ENCODE measurements at places on chromosomes 4 and X.

DNA sequence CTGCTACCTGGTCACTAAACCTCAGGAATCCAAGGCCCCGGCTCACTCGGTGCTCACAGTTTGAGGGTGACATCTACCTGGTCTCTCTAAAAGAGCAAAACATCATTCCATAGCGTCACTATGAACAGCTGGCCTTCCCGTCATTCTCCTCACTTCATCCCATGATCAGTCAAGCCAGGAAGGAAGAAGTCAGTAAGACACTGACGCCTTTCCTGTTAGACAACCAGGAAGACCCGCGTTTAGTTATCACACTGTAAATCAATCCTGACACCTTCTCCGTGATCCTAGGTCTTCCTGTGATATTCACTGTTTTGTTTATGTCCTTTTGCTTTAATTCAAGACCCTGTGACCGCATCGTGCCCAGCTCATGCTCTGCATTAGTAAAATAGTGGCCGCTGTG lies 31.6 kb upstream of the CDKN2AIP start:
- DNase-seq: no peak

GRCh38 chr4:26525136-26525770 lies 35.0 kb upstream of the CCKAR start:
- no peak for DNase-seq

DNA sequence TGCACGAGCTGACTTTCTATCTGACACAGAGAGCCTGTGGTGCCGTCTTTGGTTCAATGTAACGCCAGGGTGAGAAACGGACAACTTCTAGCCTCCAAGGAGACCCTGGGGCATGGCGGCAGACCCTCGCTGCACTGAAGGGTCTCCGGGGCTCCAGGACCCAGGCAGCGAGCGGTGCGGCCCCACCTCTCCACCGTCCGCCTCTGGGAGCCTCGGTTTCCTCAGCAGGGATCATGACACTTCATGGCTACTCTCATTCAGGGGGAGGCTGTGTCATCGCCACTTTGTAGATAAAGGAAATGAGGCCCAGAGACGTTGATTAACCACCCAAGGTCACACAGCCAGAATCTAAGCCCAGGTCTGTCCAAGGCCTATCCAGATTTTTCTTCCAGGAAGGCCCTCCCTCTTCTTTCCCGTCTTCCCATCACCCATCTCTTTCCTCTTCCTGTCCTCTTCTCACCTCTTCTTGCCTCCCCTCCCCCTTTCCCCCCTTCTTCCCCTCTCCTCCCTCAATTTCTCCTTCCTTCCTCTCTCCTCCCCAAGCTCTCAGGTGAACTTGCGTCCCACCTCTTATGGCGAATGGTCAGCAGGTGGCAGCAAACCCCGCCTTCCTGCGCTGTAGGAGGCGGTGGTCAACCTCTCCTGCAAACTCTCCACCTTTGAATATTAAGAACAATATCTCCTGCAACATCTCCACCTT lies 69.3 kb upstream of the HMX1 start:
- DNase-seq: no peak

DNA sequence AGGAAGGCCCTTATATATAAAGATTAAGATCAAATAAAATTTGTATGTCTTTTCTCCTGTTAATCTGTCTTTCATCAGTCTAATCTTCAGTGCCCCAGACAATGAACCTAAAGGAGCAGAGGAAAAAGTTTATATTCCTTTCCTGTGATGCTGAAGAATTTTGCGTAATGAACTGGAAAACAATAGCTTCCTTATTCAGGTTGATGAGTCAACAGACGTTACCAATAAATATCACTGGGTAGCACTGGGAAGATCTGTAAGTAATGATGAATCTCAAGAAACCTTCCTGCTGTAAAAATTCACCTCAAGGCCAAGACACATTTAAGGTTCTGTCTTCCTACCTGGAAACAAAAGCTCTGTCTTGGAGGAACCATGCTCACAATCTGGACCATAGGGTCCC lies 25.5 kb downstream of the CDKN2AIP start:
- no peak for DNase-seq

DNA sequence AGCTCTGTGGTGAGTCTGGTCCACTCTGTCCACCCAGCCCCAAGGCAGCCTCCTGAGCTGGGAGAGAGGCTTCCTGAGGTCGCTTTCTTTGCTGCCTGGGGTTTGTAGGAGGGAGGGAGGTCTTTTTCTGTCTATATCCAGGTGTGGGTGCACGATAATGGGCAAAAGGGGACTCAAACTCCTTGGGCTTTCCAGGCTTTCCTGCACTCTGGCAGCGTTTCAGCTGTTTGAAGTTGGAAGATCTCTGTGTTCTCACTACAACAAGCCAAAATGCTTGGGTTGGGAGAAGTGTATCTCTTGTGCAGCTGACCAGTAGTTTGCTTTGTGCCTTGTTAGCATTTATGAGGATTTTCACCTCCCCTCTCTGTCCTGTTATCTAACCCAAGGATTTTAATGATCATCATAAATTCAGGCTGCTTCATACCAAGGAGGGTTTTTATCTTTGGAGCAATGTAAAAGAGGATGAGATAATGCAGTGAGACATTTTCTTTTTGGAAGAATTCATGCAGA lies 126.3 kb downstream of the REPS2 start:
- no peak for DNase-seq

DNA sequence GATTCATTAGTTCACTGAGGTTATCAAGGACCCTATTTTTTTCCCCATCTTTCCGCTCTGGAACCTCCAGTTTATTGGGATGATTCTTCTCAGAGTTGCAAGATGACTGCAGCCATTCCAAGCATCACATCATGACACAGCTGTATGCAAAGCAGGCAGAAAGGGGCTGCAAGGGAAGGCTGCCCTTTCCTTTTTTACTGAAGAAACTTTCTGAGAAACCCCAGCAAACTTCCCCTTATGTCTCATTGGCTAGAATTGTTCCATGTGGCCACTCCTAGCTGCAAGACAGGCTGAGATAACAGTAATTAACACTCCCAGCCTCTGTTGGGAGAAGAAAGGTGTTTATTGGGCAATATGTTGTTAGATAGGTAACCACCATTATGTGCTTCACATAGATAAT lies 102.6 kb downstream of the SATL1 start:
- no peak for DNase-seq

GRCh38 chr4:91958596-91958995 lies 345.2 kb upstream of the GRID2 start:
- DNase-seq: no peak

- no peak for DNase-seq
These were observed 38.4 kb upstream of the ARSD start for GRCh38 chrX:2967584-2967983.

- DNase-seq: no peak
These were observed 82.6 kb downstream of the NBDY start for GRCh38 chrX:56811599-56811998.

DNA sequence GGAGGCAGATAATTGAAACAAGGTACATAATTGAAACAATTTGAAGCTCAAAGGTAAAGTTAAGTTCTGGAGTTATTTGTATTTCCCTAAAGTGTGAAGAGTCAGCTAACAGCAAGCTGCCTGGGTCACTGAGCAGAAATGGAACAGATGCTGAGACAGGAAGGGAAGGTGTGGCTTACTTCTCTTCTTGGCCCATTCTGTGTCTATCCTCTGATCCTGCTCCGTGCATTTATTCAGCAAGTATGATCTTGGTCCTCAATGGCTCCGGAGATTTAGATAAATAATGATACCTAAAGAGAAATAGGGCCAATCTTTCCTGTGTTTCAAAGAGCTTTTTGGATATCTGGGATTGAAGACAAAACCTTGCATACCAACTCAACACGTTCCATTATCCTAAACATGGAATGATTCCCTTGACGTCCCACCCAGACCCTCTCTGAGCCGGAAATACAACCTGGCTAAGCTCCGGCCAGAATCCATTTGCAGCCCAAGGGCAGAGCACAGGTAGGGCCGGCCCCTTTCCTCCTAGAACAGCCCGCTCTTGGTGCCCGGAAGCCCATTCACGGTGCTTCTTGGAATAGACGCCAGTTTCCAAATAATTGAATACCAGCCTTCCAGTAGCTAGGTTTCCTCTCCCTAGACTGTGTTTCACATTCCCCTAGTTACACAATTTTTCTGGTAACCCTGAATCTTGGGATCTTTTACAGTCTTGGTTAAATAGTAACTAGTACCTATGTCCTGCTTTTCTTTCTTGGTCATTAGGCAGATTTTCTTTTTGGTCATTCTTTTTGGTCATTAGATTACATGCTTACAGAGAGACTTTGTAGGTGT lies 211.0 kb downstream of the NWD2 start:
- no peak for DNase-seq

DNA sequence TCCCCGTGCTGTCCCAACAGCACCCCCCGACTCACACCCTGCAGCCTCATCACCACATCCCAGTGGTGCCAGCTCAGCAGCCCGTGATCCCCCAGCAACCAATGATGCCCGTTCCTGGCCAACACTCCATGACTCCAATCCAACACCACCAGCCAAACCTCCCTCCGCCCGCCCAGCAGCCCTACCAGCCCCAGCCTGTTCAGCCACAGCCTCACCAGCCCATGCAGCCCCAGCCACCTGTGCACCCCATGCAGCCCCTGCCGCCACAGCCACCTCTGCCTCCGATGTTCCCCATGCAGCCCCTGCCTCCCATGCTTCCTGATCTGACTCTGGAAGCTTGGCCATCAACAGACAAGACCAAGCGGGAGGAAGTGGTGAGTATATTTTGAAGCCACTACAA lies 5.4 kb downstream of the AMELX start:
- DNase-seq: no peak

- DNase-seq: no peak
These were observed 246.7 kb downstream of the PALLD start for GRCh38 chr4:168743601-168744000.

GRCh38 chr4:155962767-155963166 lies 9.1 kb upstream of the CTSO start:
- DNase-seq: no peak

- DNase-seq: no peak
These were observed 75.4 kb downstream of the LIMCH1 start for GRCh38 chr4:41613386-41613785.

DNA sequence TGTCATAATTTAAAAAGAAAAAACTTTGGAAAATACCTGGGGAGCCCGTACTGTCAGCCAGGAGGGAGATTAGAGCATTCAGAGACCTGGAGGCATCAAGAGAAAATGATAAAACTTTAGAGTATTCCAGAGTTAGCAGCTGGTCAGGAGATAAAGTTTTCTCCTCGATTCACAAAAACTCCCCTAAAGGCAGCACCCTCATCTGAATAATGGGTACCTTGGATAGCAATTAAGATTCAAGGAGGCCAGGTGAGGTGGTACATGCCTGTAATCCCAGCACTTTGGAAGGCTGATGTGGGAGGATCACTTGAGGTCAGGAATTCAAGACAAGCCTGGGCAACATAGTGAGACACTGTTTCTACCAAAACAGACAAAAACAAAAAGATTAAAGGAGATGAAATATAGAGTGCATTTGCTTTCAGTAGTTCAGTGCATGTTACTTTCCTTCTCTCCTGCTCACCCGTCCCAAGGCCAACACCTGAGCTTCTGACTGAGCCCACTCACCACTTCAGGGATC lies 18.6 kb upstream of the RAB40A start:
- no peak for DNase-seq

DNA sequence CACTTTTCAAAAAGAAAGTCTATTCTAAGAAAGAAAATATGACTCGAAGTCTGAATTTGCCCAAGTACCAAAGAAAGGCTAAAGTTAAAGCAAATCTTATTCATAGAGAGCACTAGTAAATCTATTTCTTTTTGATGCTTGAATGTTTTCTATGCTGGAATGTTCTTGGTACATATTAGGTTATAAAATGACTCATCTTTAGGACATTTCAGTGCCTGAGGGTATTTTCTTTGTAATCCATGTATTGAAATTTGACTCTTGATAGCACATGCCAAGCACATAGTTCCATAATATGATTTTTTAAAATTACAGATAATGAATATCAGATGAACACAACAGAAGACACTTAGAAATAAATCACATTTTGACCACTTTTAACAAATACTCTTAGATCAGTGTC lies 232.8 kb downstream of the TRIML1 start:
- no peak for DNase-seq

- DNase-seq: no peak
These were observed 272.8 kb upstream of the TENM3 start for GRCh38 chr4:181970366-181970765.

GRCh38 chr4:136751556-136751955 lies 780.7 kb downstream of the PCDH18 start:
- DNase-seq: no peak

DNA sequence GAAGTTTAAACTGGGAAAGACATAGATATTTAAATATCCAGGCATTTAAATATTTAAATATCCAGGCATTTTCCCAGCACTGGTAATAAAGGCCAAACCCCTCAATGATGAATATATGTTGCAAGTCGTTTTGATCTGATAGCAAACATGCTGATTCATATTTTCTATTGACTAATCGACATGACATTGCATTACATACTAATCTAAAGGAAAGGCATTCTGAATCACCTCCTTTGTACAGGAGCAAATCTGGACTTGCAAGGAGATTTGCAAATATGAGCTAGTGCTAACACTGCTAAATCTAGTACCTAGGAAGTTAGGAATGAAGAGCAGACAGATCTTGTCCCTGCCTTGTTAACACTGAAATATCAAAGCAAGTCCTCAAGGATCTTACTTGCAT lies 207.3 kb downstream of the SLC7A11 start:
- DNase-seq: no peak

- no peak for DNase-seq
These were observed 3.2 kb downstream of the THAP9 start for GRCh38 chr4:82903737-82904136.

GRCh38 chr4:137375111-137375850 lies 157.0 kb downstream of the PCDH18 start:
- no peak for DNase-seq

- DNase-seq: no peak
These were observed 62.1 kb downstream of the GPRIN3 start for GRCh38 chr4:89245459-89245858.

DNA sequence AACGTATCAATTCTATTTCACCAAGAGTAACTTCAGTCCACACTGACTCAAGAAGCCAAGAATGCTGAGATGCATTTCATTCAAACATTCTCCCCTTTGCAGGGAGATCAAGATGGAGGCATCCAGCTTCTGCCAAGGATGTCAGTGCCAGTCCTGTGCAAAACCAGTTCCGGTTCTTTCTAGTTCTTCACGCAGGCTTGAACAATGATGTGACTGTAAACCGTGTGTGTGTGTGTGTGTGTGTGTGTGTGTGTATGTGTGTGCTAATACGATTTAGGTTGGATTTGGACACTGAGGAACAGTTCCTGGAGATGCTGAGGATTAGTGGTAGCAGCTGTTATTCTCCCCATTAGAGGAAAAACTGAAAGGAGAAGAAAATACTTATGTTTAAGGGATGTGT lies at the start of gene REELD1:
REELD1 (plus strand) TSS at position 301 of the 400 bp plus-strand sequence. CDS start 2,415 bp downstream, outside the sequence.
- DNase-seq: no peak

DNA sequence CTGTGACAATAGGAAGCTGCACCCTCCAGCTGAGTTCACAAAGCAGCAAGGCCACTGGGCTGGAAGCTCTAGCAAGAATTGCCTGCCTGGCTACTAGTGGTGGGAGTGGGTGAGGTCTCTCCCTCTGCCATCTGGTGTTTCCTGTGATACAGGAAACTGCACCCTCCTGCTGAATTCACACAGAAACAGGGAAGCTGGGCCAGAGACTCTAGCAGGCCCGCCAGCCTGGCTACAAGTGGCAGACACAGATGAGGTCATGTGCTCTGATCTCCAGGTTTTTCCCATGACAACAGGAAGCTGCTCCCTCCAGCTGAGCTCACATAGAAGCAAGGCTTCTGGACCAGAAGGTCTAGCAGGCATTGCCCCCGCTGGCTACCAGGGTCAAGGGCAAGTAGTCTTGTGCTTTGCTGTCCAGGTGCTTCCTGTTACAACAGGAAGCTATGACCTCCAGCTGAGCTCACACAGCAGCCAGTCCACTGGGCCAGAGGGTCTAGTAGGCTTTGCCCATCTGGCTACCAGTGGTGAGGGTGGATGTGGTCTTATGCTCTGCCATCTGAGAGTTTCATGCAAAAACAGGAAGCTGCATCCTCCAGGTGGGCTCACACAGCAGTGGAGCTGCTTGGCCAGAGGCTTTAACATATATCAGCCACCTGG lies 41.5 kb upstream of the ZXDA start:
- no peak for DNase-seq

Data from stimulated activated CD8-positive, alpha-beta memory T cell treated with anti-CD3 and anti-CD28 coated beads, Interleukin-4, amount 100 ng/mL, for 4 hours (primary cell).